ENCODE measurements at places on chromosomes 4 and X. TPM values are rescaled to one million over a fixed set of nuclear protein-coding genes. Genes with fewer than 3 reads are reported as not detected.

- DNase-seq, result no peak
Observed at GRCh38 chr4:113020966-113021365, 28.5 kb upstream of the ANK2 start.

DNA sequence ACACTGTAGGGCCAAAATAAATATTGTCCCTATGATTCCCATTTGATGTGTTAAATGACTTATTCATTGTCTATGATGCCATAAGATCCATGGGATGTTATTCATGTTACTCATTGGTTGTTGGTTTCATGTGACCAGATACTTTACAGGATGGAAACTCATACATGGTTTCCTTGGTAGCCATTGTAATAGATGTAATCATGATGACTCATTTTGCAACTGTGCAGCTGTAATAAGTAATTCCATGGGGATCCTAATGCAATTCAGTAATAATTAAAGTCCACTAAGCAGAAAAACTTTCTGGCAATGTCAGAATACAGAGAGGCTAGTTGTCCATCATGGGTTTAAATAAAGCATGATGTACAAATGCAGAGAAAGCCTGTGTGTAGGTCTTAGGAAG lies 389.7 kb upstream of the NR3C2 start:
- no peak for DNase-seq

DNA sequence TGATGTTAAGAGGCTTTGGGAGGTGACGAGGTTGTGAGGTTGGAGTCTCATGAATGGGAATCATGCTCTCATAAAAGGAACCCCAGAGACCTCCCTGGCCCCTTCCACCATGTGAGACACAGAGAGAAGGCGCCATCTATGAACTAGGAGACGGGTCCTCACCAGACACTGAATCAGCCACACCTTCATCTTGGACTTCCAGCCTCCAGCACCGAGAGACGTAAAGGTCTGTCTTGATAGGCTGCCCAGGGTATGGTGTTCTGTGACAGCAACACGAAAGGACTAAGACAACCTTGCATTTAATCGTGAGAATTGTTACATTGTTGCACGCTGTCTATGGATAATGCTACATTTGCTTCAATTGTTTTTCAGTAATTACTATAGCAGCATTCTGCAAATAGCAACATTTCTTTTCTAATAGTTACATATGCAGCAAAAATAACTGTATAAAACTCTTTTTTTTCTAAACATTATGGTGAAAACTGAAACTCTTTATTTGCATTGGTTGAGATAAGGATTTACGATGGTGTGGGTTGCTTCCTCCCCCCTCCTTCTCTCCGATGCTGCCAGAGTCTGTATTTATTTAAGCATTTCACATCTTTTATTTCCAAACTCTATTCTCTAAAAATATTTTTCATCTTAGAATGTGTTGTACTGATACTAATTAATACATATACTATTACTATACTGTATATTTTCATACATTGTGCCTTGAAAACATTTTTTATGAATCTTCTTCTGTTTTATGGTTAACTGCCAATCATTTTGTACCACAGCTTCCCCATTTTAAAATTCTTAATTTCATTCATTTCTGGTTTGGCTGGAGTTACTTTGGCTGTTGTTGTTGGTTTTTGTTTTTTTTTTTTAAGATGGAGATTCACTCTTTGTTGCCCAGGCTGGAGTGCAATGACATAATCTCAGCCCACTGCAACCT lies 26.4 kb upstream of the AKAP17A start:
- no peak for DNase-seq

DNA sequence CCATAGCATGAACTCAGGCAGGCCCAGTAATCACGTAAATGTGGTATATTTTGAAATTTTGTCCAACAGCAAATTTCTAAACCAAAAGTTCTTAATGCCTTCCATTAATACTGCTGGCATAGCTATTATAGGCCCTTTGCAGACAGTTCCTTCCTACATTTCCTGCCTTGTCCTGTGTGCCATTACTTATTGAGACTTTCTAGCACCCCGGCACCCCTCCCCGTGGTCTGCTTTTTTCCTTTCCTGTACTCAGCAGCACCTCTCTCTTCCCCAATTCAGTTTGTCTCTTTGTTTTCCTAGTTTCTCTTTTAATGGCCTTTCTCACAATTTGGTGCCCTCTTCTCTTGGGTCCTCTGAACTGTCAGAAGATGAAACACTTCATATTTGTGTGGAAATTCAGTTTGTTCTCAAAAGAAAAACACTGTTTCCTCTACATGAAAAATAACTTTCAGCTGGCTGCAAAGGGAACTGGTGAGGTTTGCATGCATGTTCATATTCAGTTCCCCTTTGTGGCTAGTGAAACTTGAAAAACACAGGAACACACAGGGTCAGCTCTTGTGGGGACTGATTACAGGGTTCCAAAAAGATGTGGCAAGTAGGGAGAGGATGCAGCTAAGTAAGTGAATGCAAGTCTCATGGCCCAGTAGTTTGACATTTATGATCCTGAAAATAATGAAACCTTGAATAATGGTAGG lies 17.1 kb downstream of the GPR34 start:
- no peak for DNase-seq

- DNase-seq, result no peak
Observed at GRCh38 chr4:73193659-73194058, 64.9 kb downstream of the ANKRD17 start.

DNA sequence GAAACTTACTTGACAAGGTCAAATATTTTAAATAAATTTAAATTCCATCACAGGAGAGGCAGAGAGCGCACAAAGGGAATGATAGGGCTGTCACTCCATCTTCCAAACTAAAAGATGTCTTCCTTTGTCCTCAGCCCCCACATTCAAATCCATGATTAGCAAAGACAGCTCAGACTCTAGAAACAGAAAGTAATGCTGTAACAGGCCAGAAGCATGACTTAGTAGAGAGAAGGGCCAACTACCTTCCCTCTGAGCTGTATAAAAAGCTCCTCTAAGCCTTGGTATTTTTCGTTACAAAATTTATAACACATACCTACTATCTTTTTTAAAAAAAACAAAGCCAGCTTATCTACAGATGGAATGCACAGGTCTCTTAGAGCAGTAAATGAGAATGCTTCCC lies 207.4 kb downstream of the MAPK10 start:
- no peak for DNase-seq

- DNase-seq, result no peak
Observed at GRCh38 chr4:140595065-140595464, 26.3 kb upstream of the UCP1 start.

GRCh38 chr4:183760326-183760725 lies 101.2 kb downstream of the TRAPPC11 start:
- DNase-seq, result no peak

DNA sequence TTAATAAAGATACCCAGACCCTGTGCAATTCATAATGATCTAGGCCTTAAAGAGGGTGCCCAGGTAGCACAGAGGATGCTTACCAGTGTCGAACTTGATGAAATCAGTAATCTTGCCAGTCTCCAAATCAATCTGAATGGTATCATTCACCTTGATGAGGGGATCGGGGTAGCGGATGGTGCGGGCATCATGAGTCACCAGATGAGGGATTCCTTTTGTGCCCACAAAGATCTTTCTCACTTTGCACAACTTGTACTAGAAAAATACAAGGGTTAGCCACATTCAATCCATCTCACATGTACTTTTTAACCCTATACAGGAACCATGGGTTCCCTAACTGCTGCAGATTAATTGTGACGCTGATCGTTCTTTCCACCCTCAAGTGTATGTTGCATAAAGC lies 3.3 kb downstream of the RPS4X start:
- DNase-seq, result no peak

- DNase-seq, result no peak
Observed at GRCh38 chr4:148874331-148874730, 432.1 kb upstream of the NR3C2 start.

GRCh38 chr4:106334741-106335470 lies 18.6 kb downstream of the AIMP1 start:
- DNase-seq, result no peak

- no peak for DNase-seq
Observed at GRCh38 chr4:8353912-8354453, 84.4 kb downstream of the HTRA3 start.

- no peak for DNase-seq
Observed at GRCh38 chr4:23779839-23780238, 110.0 kb downstream of the PPARGC1A start.

DNA sequence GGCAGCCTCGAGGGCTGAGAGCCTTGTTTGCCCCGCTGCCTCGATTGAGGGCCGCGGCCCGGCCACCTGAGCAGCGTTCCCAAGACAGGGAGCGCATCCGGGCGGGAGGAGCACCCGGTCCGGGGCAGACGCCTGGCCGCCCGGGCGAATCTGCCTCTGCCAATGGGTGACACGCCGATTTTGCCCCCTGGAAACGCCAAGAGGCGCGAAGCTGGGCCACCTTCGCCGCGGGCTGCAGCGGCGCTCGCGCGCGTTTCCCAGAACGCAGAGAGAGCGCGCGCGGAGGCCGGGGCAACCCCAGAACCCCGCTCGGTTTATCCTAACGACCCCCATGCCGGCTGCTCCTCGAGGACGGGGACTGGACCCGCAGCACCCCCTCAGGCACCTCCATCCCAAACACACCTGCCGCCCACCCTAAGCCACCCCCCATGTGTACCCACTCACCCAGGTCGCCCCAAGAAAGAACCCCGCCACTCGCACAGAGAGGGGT lies 575 bp downstream of the MAP7D2 start:
- DNase-seq, result no peak

- DNase-seq, result peak; percentile 82
Observed at GRCh38 chr4:82798168-82799005, at the start of gene SCD5. Gene SCD5 (minus strand): TSS chr4:82798796. CDS start chr4:82798537, 259 bp downstream.

DNA sequence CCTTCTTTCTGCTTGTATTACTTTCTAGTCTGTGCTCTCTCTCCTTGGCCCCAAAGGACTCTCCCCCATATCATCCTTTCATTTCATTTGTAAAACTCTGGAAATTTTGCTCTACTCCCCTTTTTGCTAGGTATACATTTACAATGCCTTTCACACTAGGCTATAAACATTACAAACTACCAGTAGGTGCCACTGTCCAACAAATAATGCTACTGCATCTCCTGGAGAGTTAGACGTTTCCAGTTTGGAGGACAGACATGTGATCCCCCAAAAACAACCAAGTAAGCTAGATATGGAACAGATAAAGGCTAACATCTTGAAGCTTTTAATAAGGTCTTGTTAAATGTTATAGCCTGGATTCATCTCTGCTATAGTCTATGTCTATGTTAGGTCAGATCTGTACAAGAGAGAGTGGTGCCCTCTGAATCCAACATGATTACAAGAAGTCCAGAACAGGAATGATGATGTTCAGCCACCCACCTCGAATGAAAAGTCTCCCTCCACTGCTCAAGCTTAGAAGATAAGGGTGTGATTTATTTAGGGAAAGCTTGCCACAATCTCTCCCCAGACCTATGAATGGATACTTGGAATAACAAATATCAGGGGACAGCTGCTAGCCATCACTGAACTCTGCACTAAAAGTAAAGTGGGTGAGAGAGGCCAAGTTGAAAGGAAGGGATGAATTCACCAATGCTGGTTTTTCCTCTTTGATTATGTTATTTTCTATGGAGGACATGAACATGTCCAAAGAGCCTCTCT lies 14.3 kb downstream of the CBR4 start:
- DNase-seq, result no peak

Gene GLOD5
- not detected for total RNA-seq

Gene PDCL2
- total RNA-seq, result not detected

Gene PRIMPOL
- 11.4 TPM for total RNA-seq

Gene BTC
- total RNA-seq, result 0.12 TPM

Gene CLIC2
- 13.6 TPM for total RNA-seq
